NCI-H1930 (cell line): ENCODE measurements at places on chromosomes 1 and 21.

GRCh38 chr1:231512147-231512698, 16.2 kb upstream of the TSNAX start:
- no peak for DNase-seq

- no peak for DNase-seq
Measured at GRCh38 chr1:31007462-31007991, 58.0 kb downstream of the PUM1 start.

- no peak for DNase-seq
Measured at GRCh38 chr1:207077470-207078377, 10.9 kb upstream of the C4BPB start.

GRCh38 chr1:222627232-222627631, 9.3 kb downstream of the MIA3 start:
- no peak for DNase-seq

DNA sequence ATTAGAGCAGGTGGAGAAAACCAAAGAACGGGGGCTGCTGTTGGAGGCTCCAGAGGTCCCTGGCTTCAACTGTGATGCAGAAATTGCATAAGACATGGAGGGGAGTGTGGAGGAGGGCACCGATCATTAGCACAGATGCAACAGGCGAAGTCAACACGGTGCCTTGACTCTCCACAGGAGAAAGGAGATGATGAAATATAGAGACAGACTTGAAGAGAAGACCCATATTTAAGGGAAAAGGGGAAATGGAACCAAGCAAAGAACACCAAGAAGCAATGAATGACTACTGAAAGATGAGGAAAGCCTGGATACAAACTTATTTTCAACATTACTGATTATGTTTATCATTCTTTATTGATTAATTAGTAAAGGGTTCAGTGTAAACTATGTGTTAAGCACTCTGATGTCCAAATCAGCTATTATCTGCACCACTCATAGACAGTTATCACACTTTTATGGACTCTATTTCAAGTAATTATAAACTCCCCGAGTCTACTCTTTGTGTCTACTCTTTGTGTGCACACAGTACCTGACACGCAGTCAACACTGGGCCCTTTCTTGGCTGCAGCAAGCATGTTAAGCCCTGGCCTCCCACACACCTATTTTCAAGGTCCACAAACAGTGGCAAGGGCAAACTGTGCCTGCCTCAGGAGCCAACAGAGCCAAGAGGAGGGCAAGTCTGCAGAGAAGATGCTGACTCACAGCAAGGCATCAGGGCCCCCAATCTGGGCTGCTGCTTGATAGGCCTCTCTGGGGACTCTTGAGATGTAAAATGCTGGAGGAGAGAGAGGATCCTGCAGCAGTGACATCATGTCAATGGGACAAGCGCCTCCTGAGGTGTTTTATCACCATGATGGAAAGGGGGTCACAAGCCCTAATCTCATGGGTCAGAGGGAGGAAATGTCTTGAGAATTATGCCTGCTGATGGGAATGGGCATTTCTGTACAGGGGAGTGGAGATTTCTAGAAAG, 17.6 kb downstream of the PCNX2 start:
- DNase-seq = no peak

DNA sequence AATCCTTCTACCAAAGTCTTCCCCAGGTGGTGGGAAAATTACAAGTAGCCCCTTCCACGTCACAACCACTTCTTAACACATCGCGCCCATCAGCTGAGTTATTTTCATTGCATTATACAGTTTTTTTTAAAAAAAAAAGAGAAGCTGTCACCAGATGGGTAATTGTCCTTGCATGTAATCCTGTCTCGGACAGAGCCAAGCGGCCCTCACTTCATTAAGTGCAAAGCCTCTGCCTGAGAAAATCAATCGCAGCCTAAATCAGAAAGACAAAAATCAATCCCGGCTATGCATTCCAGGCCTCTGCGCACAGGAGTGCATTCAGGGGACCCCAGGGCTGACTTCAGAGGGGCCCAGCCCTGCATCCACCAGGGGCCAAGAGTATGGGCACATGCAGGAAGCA, 538.9 kb downstream of the NPHP4 start:
- no peak for DNase-seq

GRCh38 chr1:53719469-53719868, 19.5 kb downstream of the GLIS1 start:
- no peak for DNase-seq

GRCh38 chr1:84836145-84836544, 56.9 kb downstream of the LPAR3 start:
- no peak for DNase-seq
